ENCODE measurements at places on chromosomes 7 and 10.

- DNase-seq = no peak
Measured at GRCh38 chr10:118531105-118531852, 64.2 kb downstream of the PRLHR start.

DNA sequence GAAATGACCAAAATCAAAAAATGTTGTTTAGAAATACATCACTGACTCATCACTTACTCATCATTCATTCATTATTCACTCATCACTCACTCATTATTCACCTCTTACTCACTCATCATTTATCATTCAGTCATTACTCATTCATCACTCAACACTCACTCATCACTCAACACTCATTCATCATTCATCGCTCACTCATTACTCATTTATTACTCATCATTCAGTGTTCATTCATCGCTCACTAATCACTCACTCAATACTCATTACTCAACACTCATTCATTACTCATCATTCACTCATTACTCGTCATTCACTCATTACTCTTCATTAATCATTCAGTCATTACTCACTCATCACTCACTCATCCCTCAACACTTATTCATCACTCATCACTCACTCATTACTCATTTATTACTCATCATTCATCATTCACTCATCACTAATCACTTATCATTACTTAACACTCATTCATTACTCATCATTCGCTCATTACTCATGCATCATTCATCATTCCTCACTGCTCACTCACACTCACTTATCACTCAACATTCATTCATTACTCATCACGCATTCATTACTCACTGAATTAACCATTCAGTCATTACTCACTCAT is 238.5 kb downstream of the ADARB2 start:
- DNase-seq = no peak

GRCh38 chr7:19677180-19677579 is 31.7 kb downstream of the POLR1F start:
- DNase-seq = no peak

GRCh38 chr7:31382722-31383121 is 42.2 kb upstream of the NEUROD6 start:
- no peak for DNase-seq

DNA sequence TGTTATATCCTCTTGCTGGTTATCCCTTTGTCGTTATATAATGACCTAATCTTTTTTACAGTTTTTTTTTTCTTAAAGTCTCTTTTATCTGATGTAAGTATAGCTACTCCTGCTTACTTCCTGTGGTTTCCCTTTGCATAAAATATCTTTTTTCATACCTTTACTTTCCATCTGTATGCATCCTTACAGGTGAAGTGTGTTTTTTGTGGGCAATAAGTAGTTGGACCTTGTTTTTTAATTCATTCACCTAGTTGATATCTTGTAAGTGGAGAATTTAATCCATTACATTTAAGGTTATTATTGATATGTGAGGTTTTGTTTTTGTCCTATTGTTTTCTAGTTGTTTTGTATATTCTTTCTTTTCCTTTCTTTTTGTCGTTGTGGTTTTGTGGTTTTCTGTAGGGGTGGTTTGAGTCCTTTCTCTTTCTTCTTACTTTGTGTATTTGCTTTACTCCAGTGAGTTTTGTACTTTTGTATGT is 168.6 kb downstream of the MLLT10 start:
- no peak for DNase-seq
